G401 (cell line): ENCODE measurements at places on chromosomes 3 and 15.

- no peak for DNase-seq
Measured at GRCh38 chr15:28133281-28133680, 34.2 kb upstream of the OCA2 start.

DNA sequence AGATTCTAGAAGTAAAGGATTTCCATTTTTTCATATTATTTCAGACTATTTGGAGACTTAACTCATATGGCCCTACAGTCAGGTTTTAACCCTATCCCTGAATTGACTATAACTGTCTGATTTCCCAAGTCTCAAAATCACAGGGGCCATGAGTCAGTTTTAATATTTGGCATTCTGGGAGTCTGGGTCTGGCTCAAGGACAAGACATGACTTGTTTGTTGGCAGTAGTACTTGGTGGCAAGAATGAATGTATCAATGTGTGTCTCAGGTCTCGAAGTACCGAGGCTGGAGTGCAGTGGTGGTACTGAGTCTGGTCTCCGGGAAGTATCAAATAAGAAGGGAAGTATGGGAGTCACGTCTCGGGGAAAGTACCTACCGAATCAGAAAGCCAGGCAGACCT lies 10.8 kb downstream of the UMPS start:
- DNase-seq: no peak

DNA sequence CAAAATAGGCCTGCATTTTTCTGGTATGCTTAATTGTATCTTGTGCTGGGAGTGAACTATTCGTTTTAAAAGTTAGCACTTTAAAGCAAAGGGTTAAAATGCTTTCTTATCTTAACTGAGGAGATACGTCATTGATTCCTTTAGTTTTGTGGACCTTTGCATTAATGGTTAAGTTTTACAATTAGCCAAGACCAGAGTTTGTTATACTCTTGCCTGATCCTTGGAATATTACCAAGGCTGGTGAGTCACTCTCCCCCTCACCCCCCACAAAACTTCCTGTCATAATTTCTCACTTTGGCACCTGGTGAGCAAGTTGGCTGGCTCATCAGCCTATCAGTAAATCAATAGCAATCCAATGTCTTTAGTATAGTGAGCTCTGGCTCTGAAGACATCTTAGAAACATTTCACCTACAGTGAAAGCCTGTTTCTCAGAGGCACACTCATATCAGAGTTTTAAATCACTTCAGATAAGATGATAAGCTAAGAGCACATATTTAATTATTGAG lies 26.7 kb downstream of the SLC2A2 start:
- DNase-seq: no peak

DNA sequence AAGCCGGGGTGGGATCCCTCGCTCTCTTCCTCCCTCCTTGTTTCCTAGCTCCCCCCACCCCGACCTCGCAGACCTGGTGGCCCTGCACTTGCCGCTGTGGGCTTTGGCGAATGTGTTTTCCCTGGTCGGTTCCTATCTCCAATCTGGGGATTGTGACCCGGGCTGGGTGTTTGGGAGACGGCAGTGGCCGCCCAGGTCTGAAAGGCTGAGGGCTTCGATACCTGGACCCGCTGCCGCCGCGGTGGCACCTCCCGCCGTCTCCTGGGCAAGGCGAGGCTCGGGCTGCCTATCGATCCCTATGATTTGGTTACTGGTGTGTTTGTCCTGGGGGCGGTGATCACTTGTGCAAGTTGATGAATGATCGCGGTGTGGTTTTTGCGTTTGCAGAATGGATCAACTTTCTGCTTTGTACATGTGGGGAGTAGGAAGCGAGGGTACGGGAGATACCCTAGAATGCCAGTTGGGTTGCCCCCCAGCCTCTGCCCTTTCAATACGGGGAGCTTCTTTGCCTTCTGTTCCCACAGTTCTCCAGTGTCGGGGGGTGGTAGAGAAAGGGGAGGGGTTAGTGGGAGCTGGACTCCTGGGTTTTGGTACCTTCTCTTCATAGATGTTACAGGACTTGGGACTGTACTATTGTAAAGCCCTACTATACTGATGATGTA lies 3.0 kb downstream of the BBX start:
- no peak for DNase-seq

- DNase-seq: no peak
Measured at GRCh38 chr3:37660782-37661181, 200.9 kb upstream of the CTDSPL start.

DNA sequence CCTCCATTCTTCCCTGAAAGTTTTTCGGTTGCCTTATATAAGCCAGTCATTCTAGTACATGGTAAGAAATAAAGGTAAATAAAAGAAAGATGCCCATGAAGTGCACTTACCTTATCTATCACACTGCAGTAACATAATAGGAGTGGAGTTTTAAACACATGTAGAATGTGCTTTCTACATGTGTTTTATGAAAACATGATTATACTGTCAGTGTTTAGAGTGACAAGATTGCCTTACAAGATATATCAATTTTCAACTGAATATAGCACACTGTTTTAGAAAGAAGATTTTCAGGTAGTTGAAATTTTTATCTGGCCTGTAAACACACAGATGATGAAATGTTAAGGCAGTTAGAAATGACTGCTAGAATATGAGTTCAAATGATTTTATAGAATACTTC lies 219.6 kb downstream of the EPHA3 start:
- no peak for DNase-seq

- peak; percentile 44 for DNase-seq
Measured at GRCh38 chr15:70259028-70259424, 161.3 kb upstream of the TLE3 start.

DNA sequence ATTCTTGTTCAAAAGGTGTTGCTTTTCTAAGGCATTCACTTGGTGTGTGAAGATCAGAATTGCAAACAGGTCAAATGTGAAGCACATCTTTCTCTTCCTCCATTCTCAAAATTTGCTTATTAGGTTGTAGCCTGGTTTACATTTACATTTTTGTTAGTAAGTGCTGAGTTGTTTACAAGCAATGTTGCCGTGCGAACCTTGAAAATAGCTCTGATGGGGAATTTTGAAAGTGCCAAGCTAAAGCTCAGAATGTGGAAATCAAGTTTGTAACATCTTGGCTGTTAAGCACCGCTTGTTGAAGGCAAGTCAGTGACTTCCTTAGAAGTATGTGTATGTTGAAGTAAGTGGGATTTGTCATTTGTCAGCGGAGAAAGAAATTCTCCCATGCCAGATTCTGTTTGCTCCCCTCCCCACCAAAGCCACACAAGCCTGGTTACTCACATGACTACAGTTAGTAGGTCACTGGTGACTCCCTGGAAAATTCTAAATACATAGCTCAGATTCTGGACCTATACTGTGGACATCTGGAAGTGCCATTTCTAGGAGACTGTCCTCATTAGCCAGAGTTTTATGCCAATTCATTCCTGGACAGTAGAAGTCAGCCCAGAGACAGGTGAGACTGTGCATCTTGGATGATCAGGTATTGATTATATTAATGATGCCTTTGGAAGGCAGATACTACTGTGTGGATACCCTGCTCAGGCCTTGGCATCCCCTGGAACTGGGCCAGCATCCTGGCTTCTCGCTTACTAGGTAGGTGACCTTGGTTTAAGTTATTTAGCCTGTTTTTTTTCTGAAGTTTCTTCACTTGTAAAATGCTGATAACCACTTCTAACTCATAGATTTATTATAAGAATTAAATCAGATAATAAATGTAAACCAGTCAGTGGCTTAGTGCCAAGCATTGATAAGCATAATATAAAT lies 390.6 kb upstream of the SEMA6D start:
- DNase-seq: no peak

DNA sequence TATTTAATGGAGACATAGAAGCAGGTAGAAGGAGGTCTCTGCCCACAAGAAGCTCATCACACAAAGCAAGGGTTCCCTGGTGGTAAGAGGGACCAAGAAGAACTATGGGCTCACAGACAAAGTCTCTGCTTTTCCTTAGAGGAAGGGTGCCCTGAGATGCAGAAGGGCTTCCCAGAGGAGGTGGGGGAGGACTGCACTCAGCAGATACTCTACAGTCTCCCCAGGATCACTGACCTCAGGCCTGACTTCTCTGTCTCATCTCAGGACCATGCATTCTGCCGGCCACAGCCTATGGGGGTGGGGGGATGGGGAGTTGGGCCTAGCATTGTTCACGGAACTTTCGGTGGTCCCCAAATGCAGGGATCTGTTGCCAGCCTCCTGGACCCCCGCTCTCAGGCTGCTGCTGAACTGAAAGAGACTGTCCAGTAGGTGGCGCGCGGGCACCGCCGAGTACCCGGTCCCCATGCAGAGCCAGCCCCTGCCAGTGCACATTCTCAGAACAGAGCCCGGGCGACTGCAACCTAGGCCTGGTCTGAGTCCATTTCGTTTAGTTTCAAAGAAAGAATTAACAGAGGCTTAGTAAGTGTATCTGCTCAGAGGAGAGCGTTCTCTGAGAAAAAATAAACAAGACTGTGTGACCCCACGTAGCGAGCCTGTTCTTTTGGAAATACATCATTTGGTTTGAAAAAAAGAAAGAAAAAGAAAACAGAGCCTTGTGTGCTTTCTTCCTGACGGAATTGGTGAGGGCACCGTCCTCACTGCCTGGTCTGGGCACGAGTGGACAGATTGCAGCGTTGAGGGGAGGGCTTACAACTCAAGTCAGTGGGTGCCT lies 74.1 kb downstream of the LRTM1 start:
- DNase-seq: peak; percentile 76

GRCh38 chr15:50235794-50236193 lies 29.7 kb downstream of the HDC start:
- no peak for DNase-seq

DNA sequence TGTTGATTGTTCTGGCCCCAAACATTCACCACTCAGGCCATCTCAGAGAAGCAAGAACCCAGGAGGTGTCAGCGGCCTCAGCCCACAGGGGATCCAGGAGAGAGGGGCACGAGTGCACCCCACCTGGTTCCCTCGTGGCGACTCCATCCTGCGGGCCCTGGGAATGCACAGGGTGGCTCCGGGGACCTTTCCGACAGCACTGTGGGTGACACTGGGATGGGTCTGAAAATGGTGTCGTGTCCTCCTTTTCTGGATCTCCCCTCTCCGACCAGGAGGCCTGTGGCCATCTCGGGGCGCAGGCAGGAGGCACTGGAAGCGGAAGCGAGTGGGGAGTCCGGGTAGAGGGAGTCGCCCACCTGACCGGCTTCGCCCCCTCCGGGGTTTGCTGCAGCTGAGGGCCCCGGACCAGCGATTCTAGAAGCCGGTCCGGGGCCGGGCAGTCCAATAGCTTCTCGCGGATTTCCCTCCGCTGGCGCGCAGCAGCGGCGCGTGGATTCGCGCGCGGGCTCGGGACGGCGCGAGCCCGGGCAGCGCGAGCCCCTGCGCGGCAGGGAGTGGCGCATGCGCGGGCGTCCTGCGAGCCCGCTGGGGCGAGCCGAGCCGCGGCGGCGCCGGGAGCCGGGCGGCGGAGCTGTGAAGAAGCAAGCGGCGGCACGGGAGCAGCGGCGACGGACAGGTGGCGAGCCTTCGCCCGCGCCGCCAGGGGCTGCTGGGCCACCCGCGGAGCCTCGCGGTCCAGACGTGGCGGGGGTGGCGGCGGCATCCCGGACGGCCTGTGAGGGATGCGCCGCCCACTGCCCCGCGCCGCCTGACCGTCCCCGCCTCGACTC lies at the start of gene DOCK3:
DOCK3 (plus strand) TSS at position 579 of the 830 bp plus-strand sequence. CDS start 337 bp downstream, outside the sequence.
- peak; percentile 62 for DNase-seq

GRCh38 chr15:81666839-81667238 lies 292.8 kb upstream of the TMC3 start:
- no peak for DNase-seq

- peak; percentile 82 for DNase-seq
Measured at GRCh38 chr3:115999001-115999585, 375.8 kb downstream of the GAP43 start.

GRCh38 chr3:114519415-114519814 lies 225.6 kb downstream of the TIGIT start:
- peak; percentile 55 for DNase-seq

GRCh38 chr3:137768361-137769321 lies 4.5 kb downstream of the SOX14 start:
- no peak for DNase-seq

GRCh38 chr3:65871305-65872141 lies 167.2 kb downstream of the MAGI1 start:
- DNase-seq: peak; percentile 46

- DNase-seq: no peak
Measured at GRCh38 chr3:159805411-159805772, 183.2 kb upstream of the IL12A start.

- DNase-seq: no peak
Measured at GRCh38 chr3:129205109-129205832, 21.6 kb upstream of the CNBP start.

- DNase-seq: no peak
Measured at GRCh38 chr3:190385731-190386688, 2.0 kb upstream of the CLDN16 start.

DNA sequence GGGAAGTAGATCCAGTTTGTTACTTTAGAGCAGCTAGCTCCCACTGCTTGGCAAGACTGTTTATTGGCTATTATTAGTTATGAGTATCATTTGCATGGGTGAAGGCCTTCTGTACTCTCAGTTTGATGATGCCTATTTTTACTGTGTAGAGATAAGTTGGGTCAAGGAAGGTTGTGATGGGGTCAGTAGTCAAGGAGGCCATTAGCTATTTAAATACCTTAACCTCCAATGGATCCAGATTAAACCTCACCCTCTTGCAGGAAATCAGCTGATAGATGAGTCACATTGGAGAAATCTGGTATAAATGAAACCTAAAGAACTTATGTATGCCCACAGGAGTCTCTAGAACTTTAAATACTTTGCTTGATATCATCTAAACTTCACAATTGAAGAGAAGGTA lies 45.0 kb downstream of the THBS1 start:
- no peak for DNase-seq

DNA sequence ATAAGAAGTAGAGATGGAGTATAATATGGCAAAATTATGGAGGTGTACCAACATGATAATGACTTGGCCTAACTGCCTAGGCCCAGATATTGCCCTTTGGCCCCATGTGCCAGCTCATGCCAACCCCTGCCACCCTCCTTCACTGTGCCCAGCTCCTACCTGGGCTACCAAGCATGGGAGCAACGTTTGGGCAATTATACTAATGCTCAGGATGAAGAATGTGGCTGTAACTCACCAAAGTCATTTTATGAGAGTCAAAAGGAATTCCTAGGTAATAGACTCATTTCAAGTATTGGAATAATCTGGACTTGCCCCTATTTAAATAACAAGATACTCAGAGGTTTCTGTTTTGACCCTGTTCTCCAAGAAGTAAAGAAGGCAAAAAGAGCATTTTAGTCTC lies 240.2 kb upstream of the IL12A start:
- DNase-seq: no peak

DNA sequence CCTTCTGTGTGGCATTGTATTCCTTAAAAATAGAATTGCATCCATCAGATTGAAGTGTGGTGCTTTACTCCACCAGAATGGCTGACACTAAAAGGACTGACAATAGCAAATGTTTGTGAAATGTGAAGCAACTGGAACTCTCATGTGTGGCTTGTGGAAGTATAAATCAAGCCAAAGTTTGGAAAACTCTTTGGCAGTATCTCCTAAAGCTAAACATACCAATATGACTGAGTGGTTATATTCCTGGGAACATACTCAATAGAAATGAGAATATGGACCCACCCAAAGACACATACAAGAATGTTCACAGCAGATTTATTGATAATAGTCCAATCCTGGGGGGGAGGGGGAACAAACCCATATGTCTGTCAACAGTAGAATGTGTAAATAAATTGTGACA lies 87.1 kb downstream of the RARB start:
- DNase-seq: no peak

GRCh38 chr3:97910931-97911351 lies 61.3 kb downstream of the RIOX2 start:
- no peak for DNase-seq
